Cardiac muscle cell (in vitro differentiated cells and primary cell): ENCODE measurements at places on chromosomes 5 and 9. TPM values are rescaled to one million over a fixed set of nuclear protein-coding genes. Genes with fewer than 3 reads are reported as not detected.

SEMA4D gene
- 14.5 and 34.2 TPM in 2 replicates for total RNA-seq

ANXA2R gene
- total RNA-seq, result 0.32 and 0.63 TPM in 2 replicates

IL7R gene
- total RNA-seq, result not detected in 2 replicates

F2RL2 gene
- 0.70 and 0.98 TPM in 2 replicates for total RNA-seq

ISL1 gene
- 10.4 and 17.2 TPM in 2 replicates for total RNA-seq

SPOCK1 gene
- total RNA-seq, result 2.6 and 14.0 TPM in 2 replicates

PLCXD3 gene
- 19.3 and 58.6 TPM in 2 replicates for total RNA-seq

PKD2L2 gene
- total RNA-seq, result not detected in 2 replicates

ELOVL7 gene
- total RNA-seq, result 0.14 and 0.42 TPM in 2 replicates

RHOBTB3 gene
- 343 and 477 TPM in 2 replicates for total RNA-seq

DNA sequence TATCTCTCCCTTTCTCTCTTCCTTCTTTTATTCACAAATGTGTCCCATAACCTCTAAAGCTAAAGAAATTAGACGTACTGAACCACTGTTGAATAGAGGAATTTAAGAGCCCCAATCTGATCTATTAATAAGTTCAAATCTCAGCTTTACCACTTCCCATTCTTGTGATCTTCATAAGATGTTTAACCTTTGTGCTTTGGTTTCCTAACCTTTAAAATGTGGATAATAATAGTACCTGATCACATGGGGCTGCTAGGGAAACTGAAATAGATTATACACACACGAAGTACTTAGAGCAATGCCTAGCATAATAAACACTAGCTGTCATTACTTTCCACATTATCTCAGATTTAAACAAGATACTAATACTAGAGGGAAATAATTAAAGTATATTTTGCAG is 324.3 kb upstream of the SEMA6A start:
- peaks cover 10% of the 10 kb centered on the region for H3K4me1 ChIP-seq
- no peak overlapping the region for H3K4me3 ChIP-seq
- H3K27me3 ChIP-seq, result no peaks in the 10 kb centered on the region
- DNase-seq, result peak; percentile 11
- no peaks in the 10 kb centered on the region for H3K36me3 ChIP-seq
- no peak overlapping the region for H3K27ac ChIP-seq

DNA sequence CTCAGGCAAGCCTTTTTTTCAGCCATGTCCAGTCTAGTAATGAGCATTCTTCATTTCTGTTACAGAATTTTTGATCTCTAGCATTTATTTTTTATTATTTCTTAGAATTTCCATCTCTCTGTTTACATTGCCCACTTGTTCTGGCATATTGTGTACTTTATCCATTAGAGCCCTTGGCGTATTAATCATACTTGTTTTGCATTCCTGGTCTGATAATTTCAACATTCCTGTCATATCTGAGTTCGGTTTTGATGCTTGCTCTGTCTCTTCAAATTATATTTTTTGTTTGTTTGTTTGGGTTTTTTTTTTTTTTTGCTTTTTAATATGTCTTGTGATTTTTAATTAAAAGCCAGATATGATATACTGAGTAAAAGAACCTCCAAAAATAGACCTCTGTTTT is 23.0 kb upstream of the JAK2 start:
- H3K27me3 ChIP-seq, result no peaks in the 10 kb centered on the region
- H3K27ac ChIP-seq, result no peak overlapping the region
- DNase-seq, result peak; percentile 14

GRCh38 chr5:167466992-167467391 is 824.5 kb upstream of the WWC1 start:
- H3K27ac ChIP-seq, result no peak overlapping the region
- peaks cover 7% of the 10 kb centered on the region for H3K4me1 ChIP-seq
- H3K27me3 ChIP-seq, result no peaks in the 10 kb centered on the region
- H3K36me3 ChIP-seq, result no peaks in the 10 kb centered on the region

DNA sequence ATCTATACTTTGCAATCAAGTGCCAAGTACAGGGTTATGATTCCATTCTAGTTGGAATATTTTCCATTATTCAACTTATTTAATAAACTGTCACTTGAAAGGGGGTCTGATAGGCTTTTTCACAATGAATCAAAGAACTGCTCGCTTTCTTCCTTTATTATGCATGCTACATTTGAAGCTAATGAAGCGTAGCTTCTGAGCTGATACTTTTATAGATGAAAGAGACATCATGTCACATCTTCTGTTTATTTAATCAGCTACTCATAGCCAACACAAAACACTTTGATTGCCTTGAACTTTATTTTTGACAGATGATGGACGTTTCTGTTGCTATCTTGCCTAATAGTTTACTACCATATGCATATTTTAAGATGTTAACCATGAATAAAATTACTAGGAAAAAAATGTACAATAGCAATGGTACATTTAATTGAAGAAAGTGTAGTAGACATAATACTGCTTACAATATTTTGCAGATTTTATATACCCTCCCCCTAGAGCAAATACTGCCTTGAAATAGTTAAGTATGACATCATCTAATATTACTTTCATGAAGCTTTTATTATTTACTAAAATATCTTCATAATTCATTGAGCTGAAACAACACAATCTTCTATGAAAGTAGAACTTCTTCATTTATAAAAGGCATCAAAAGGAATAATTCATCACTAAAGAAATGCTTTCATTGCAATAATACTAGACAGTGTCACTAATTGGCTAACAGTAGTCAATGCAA is 529.3 kb upstream of the TYRP1 start:
- no peaks in the 10 kb centered on the region for H3K36me3 ChIP-seq
- H3K27ac ChIP-seq, result no peak overlapping the region
- no peaks in the 10 kb centered on the region for H3K27me3 ChIP-seq

- H3K4me1 ChIP-seq, result peaks cover 12% of the 10 kb centered on the region
- no peak for DNase-seq
- no peak overlapping the region for H3K4me3 ChIP-seq
- H3K27me3 ChIP-seq, result no peaks in the 10 kb centered on the region
Observed at GRCh38 chr9:37909326-37909725, 5.4 kb upstream of the SLC25A51 start.

DNA sequence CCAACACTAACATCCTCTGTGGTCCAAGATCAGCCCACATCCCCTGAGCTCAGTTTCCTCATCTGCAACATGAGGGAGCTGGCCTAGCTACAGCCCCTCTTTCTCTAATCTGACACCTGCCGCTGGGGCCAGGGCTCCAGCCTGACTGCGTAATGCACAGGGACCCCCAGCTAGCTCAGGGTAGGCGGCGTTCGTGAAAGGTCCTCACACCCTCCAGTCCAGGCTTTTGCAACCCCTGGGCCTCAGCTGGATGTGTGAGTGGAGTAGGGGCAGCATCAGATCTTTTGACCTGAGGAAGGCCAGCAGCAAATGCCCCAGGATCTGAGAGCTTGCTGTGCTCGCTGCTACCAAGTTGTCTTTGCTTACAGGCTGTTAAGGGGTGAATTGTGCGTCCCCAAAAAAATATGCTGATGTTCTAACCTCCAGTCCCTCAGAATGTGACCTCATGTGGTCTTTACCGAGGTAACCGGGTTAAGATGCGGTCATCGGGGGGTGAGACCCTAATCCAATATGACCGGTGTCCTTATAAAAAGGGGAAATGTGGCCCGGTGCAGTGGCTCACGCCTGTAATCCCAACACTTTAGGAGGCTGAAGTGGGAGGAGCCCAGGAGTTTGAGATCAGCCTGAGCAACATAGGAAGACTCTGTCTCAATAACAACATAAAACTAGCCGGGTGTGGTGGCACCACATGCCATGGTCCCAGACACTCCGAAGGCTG is 47.8 kb downstream of the PLPP7 start:
- DNase-seq, result no peak
- H3K27ac ChIP-seq, result peak overlapping the region; percentile 30
- H3K4me1 ChIP-seq, result peaks cover 14% of the 10 kb centered on the region

DNA sequence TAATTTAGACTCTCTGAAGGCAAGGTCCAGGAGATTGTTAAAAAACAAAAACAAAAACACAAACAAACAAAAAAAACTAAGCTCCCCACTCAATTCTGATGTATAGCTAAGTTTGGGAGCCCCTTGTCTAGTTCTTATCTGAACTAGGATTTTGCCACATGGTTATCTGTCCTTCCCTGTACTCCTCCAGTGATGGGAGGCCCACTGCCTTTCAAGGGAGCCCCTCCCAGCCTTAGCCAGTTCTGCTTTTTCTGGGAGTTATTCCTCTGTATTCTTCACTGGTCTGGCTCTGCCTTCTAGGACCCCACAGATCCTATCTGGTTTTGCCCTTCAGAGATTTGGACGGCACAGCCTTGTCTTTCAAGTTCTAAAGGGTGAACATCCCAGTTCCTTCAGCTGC is 2.1 kb upstream of the ALDH1B1 start:
- H3K36me3 ChIP-seq, result no peaks in the 10 kb centered on the region
- H3K4me3 ChIP-seq, result no peak overlapping the region
- H3K27ac ChIP-seq, result no peak overlapping the region
- DNase-seq, result no peak
- H3K4me1 ChIP-seq, result peaks cover 21% of the 10 kb centered on the region
- no peaks in the 10 kb centered on the region for H3K27me3 ChIP-seq

- H3K27me3 ChIP-seq, result no peaks in the 10 kb centered on the region
- H3K36me3 ChIP-seq, result no peaks in the 10 kb centered on the region
Observed at GRCh38 chr9:70672161-70672649, 257.7 kb upstream of the KLF9 start.

- H3K27me3 ChIP-seq, result no peaks in the 10 kb centered on the region
- H3K27ac ChIP-seq, result no peak overlapping the region
- no peaks in the 10 kb centered on the region for H3K4me1 ChIP-seq
- DNase-seq, result peak; percentile 57
- H3K36me3 ChIP-seq, result no peaks in the 10 kb centered on the region
Observed at GRCh38 chr5:40437452-40437861, 242.3 kb upstream of the PTGER4 start.

DNA sequence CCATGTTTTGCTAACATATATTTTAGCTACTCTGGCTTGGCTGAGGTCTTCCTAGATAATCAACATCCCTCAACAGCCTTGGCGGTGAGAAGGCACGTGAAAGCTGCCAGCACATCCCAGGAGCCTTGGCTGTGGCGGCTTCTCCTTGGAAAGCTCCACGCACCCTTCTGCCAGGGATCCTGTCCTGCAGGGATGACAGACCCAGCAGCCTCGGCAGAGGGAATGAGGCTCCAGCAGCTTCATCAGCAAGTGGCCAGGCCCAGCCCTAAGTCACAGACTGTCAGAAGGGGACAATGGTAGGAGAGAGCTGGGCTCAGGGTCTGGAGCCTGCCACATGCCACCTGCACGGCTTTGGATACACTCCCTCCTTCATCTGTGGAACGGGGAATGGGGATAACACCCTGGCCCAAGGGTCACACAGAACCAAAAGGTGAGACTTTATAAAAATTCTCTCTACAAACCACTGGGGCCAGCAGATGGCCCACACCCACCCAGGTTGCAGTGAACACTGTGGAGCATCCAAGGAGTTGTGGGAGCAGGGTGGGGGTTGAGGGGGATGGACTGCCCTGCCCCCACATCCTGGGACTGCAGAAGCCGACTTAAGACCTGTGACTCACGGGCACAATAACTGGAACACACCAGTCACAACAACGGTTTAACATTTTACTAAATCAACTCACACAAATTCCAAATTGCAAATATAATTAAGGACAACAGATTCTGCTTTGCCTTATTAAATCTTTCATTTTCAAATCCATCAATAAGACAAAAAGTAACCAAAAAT is 65.1 kb downstream of the MACROH2A1 start:
- no peak overlapping the region for H3K4me3 ChIP-seq
- H3K27ac ChIP-seq, result no peak overlapping the region
- H3K36me3 ChIP-seq, result peaks cover 32% of the 10 kb centered on the region
- peaks cover 3% of the 10 kb centered on the region for H3K4me1 ChIP-seq
- H3K27me3 ChIP-seq, result no peaks in the 10 kb centered on the region
- no peak for DNase-seq

- DNase-seq, result no peak
- no peak overlapping the region for H3K4me3 ChIP-seq
- H3K27ac ChIP-seq, result no peak overlapping the region
- H3K27me3 ChIP-seq, result no peaks in the 10 kb centered on the region
Observed at GRCh38 chr5:68139611-68140441, 75.7 kb upstream of the PIK3R1 start.

- H3K36me3 ChIP-seq, result no peaks in the 10 kb centered on the region
- H3K4me3 ChIP-seq, result peak overlapping the region; percentile 63
- peaks cover 4% of the 10 kb centered on the region for H3K4me1 ChIP-seq
- H3K27me3 ChIP-seq, result no peaks in the 10 kb centered on the region
- peak overlapping the region; percentile 6 for H3K27ac ChIP-seq
Observed at GRCh38 chr5:119269061-119269944, 86.5 kb upstream of the TNFAIP8 start.

DNA sequence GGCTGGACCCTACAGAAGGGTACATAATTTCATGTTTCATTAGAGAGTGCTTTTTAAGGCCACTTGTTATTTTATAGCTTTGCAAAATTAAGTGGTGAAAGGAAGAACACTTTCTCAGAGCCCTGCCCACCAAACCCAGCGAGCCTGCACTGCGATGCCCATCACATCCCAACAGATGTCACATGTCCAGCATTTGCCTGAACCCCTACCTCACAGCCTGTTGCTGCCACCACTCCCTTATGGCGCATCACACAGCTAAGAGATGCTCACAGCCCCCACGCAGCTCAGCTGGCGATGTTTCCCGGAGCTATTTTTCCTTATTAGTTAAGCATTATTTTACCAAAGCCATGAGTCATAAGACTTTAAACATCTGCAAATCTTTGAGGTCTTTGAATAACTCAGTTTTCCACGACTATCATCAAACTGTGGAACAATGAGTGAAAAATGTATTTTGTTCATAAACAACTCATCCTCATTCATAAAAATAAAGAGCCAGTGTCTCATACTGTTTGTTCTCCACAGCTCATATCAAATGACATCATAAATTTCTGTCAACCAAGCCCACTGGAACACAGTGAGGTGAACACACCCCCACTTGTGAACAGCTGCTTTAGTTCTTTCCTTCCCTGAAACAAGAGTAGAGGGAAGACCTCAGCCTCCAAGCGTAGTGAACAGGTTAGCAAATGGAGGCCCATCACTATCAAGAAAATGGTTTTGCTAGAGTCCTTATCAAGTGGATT is 104.9 kb downstream of the SYK start:
- H3K27me3 ChIP-seq, result no peaks in the 10 kb centered on the region
- no peak overlapping the region for H3K4me3 ChIP-seq
- no peaks in the 10 kb centered on the region for H3K4me1 ChIP-seq
- no peaks in the 10 kb centered on the region for H3K36me3 ChIP-seq
- no peak for DNase-seq

DNA sequence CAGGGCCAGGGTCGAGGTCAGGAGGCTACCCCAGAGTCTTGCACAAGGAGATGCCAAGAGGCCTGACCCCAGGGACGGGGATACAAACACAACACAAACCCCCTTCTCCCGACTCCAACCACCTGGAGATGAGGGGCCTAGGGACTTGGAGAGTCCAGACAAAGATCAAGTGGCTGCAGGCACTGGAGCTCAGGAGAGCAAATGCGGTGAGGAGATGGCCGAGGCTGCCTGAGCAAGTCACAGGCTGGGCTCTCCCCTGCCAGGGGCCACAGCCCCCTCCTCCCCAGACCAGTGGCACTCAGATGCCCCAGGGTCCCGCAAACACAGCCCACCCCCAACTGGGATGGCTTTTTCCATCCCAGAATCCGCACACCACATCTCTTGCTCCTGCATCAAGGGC is 15.8 kb downstream of the SH3GLB2 start:
- H3K4me1 ChIP-seq, result peaks cover 5% of the 10 kb centered on the region
- H3K27me3 ChIP-seq, result no peaks in the 10 kb centered on the region
- H3K36me3 ChIP-seq, result peaks cover 14% of the 10 kb centered on the region
